Right lung (tissue), 10 donors: ENCODE measurements at places on chromosomes 2 and 18.
A peak's percentile ranks its signal among the peaks of the same experiment; 100 is the strongest.

DNA sequence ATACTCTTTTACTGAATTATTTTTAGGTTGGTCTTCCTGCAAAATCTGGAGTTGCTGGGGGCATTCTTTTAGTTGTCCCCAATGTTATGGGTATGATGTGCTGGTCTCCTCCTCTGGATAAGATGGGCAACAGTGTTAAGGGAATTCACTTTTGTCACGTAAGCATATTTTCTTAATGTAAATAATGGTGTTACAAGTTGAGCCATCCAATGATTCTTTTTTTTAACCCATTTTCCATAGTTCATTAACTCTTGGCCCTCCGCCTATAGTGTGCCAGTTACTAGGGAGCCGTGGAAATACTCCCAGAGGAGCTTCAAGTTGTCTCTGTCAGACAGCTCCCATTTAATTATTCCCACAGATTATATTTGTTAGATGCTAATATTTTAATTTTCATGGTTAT lies 49.8 kb downstream of the GLS start:
- no peak for DNase-seq

DNA sequence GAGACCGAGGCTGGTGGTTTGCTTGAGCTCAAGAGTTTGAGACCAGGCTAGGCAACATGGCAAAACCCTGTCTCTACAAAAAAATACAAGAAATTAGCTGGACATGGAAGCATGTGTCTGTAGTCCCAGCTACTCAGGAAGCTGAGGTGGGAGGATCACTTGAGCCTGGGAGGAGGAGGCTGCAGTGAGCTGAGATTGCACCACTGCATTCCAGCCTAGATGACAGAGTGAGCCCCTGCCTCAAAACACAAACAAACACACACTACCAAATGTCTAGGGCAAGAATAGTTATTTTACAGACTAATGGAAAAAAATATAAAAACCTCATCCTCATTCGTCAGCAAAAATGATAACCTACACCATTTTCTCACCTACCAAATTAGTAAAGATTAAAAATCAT lies 15.3 kb downstream of the BUB1 start:
- no peak for DNase-seq

DNA sequence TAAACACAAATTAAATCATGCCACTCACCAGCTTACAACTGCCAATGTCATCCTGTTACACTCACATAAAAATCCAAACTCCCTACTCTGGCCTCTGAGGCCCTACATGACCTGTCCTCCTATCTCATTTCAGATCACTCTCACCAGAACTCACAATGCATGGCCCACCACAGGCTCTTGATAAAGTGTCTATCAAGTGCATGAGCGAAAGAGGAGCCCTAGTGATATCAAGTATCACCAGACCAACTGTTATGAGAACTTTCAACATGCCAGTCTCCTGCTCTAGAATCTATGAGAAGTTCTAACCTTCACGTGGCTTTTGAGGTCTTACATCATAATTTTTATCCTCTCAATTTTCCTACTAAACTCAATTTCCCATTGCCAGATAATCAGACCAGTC lies 76.4 kb upstream of the CD226 start:
- DNase-seq: no peak

DNA sequence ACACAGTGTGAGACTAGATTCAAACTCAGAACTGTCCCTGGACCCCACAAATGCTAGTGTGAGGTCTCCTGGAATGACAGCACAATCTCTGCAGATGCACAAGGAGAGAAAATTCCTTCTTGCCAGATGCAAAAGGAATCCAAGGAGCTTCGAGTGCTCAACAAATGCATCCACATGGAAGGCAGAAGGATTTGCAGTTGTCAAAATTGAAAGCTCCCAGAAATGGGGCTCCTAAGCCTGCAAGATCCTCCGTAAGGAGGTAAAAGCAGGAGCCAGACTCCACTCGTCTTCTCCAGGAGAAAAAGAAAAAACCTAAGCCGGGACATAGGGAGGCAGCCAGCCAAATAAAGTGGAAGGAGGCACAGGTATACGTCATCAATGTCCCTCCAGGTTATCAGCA lies 355.0 kb upstream of the KLHL29 start:
- no peak for DNase-seq

- peak; percentile 33 for DNase-seq
Observed at GRCh38 chr2:63861220-63861822, 19.6 kb downstream of the UGP2 start.

GRCh38 chr2:217199255-217199630 lies 339.4 kb upstream of the TNP1 start:
- DNase-seq: no peak

GRCh38 chr2:234300932-234301823 lies 195.7 kb downstream of the ARL4C start:
- no peak for DNase-seq

DNA sequence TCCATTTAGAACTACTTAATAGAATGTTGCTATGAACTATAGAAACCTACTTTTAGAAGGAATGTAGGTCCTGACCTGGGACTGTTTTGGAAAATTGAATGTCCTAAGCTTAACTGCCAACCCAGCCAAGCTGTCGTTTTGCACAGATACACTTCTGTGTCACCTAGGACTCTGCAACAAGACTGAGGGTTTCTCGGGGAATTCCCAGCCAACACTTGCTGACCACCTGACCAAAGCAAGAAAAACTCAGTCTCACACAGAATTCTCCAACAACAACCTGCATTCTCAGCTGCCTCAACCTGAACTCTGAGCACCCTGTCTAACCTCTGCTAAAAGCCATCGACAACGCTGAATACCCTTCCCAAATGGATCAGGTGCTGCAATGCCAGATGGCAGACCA lies 128.2 kb downstream of the SS18 start:
- DNase-seq: no peak

DNA sequence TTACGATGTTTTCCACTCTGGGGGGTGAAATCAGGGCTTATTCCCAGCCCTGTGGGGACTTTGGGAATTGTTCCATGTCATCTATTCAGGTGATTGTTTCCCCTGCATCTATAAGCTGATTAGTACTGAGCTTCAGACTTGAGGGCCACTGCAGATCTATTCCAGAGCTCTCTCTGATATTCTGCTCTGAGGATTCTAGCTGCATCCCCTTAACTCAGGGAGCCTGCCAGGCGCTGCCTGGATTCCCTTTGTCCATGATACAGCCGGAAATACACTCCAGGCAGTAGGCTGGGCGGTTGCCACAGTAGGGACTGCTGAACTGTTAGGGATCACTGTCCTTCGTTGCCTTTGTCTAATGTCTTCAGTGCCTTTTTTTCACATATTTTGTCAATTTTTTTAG lies 31.3 kb downstream of the PTRHD1 start:
- DNase-seq: no peak

GRCh38 chr2:36376992-36377738 lies 21.6 kb downstream of the CRIM1 start:
- DNase-seq: no peak

- no peak for DNase-seq
Observed at GRCh38 chr2:85930129-85931124, 41.6 kb upstream of the ST3GAL5 start.

DNA sequence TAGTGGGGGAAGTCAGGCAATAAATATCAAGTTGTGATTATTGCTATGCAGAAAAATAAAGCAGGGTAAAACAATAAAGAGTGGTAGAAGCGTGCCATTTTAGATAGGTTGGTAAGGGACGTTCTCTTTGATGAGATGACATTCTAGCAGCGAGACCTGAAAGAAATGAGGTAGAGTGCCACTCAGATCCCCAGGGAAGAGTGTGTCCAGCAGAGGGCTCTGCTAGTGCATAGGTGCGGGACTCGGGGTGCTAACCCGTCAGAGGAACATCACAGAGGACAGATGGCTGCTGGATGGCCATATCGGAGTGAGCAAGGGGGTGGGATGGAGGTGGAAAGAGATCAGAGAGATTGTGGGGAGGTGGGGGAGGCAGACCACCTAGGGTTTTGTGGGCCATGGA lies 16.3 kb upstream of the GTF2A1L start:
- no peak for DNase-seq

- no peak for DNase-seq
Observed at GRCh38 chr2:195027947-195028346, 629.1 kb upstream of the SLC39A10 start.

GRCh38 chr18:42437646-42438045 lies 482.6 kb downstream of the PIK3C3 start:
- DNase-seq: no peak

DNA sequence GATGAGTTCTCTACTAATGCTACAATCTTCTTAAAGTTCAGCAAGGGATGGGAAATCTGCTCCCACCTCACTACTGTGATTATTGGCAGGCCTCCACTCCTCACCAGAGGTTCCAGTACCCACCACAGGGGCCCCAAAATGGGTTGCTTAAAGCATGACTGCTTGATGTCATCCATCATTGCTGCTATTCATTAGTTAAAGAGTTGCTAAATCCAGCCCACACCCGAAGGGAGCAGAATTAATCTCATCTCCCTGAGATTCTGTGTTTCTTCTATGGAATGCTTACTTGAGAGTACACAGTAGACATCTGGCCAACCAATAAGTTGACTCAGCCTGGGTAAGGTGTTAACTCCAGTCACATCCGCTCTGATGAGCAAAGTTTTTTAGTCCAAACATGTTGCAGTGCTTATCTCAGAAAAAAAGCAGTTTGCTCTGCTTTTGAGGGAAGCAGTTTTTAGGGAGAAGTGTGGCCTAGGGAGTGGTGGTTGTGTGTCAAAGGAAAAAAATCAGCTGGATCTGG lies 690.2 kb upstream of the POU3F3 start:
- DNase-seq: no peak

GRCh38 chr18:63042351-63042750 lies 277.2 kb downstream of the BCL2 start:
- no peak for DNase-seq

GRCh38 chr2:30757749-30758148 lies 49.5 kb downstream of the CAPN13 start:
- no peak for DNase-seq

- DNase-seq: no peak
Observed at GRCh38 chr18:76449111-76449453, 46.0 kb downstream of the ZNF516 start.

DNA sequence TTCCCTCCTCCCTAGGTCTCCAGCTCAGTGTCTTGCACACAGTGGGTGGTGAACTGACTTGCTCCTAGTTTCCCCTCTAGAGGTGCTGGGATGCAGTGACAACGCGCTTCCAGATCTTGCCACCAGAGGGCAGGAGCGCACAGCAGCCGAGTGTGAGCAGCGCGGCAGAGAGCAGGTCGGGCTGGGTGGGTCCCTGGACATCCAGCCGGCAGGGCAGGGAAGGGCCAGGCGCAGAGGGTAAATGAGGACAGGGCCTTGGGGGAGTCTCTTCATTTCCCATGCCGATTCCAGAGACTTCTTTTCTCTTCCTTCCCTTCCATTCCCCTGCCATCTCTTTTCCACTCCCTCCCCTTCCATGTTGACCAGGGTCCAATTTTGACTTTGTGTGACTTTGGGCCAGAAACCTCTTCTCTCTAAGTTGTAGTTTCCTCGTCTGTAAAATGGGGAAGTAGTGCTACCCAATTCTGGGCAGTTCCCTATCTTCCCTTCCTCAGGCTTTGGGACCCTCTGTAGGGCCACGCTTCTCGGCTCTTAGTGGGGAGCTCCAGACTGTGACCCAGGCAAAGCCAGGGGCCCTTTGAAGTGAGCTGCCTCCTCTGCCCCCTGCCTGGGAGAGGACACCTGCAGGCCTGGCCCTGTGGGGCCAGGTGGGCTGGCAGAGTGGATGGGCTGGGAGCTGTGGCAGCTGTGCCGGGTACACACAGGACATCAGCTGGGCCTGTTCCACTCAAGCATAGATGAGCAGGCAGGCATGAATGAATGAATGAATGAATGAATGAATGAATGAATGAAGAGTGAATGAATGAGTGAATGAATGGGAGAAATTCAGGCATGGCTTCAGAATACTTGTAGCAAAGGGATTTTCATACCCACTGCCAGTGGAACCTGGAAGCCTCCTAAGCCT lies 43.3 kb upstream of the TAF1B start:
- peak; percentile 67 for DNase-seq

DNA sequence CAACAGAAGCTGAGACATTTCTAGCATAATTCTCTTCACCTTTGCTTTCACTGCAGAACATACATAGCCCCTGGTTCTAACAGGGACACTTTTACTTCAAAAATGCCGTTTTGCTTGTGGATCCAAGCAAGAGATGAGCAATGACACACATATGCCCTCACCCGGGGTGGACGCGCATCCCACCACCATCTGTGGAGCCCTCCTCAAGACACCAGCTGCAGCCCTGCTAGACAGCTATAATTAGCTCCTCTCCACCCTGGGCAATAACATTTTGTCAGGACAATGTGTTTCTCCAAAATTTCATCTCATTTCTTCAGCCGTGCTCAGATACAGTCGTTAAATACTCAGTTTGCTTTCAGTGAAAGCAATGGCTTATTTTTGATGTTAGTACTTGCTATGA lies 368.7 kb upstream of the RAB6C start:
- no peak for DNase-seq

DNA sequence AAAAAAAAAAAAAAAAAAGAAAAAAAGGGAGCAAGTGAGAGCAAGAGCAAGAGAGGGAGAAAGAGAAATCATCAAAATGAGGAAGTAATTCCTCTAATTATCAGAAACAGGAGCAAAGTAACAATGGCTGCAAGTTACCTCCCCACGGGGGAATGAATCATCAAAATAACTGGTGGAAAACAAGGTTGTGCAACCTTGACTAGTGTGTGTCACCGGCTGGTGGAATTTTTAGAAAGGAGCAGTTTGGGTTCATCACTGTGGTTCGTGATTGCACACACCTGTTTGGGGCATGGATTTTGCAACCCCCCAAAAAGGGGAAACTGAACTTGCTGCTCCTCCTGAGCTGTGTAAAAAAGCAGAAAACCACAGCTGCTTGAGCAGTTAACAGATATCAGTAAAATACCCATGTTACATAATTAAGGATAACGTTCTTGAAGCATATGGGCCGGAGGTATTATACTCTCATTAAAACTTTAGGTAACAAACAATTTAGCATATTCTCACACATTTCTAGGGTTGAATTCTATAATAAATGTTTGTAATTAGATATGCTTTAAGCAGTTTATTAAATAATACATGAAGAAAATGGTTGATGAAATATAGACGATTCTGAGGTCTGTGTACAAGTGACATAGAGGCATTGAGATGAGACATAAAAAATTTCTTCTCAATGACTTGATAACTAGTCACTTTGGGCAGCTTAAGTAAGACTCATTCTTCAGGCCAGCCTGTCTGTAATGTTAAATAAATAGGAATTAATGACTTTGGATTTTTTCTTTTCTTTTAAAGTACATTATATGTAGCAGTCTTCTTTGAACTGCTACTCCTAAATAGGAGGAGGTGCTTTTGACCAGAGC lies 184.2 kb upstream of the ZEB2 start:
- DNase-seq: no peak

DNA sequence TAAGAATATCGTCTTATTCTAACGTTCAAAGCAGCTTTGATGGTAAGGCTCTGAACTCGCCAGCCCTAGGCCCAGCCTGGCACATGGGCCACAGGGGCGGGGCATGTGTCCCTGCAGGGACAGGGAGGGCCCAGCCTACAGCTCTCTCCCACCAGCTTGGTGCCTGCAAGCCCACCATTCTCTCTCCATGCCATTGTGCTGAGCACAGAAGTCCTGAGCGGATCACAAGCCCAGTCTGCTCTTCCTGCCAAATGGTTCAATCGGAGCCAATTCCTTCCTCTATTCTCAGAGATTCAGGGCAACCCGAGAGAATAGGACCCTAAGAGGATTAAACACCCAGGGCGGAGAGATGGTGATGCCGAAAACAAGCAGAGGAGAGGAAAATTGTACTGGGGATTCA lies 50.3 kb upstream of the APCDD1 start:
- no peak for DNase-seq

- no peak for DNase-seq
Observed at GRCh38 chr2:6822406-6822805, 43.3 kb downstream of the CMPK2 start.

- no peak for DNase-seq
Observed at GRCh38 chr18:79026491-79026890, 42.7 kb upstream of the ATP9B start.
